Sigmoid colon (tissue), 7 donors: ENCODE measurements at places on chromosomes 16 and 17. TPM values are rescaled to one million over a fixed set of nuclear protein-coding genes. Genes with fewer than 3 reads are reported as not detected.

- no peak overlapping the region for H3K27ac ChIP-seq
- H3K36me3 ChIP-seq, result no peaks in the 10 kb centered on the region
- peaks cover 12% of the 10 kb centered on the region for H3K4me1 ChIP-seq
- H3K27me3 ChIP-seq, result no peaks in the 10 kb centered on the region
These were observed 242.3 kb downstream of the CCDC182 start for GRCh38 chr17:57502811-57503241.

GRCh38 chr16:87950765-87951551 lies at the start of gene BANP:
BANP (plus strand) TSS chr16:87951434; CDS start chr16:87975116, 23,682 bp downstream.
- H3K4me3 ChIP-seq, result peak within 1 kb of the TSS; percentile 97
- peak within 1 kb of the TSS; percentile 94 for H3K27ac ChIP-seq
- no peaks in the 10 kb centered on the region for H3K27me3 ChIP-seq
- H3K36me3 ChIP-seq, result no peaks in the 10 kb centered on the region
- H3K4me1 ChIP-seq, result no peaks in the 10 kb centered on the region

DNA sequence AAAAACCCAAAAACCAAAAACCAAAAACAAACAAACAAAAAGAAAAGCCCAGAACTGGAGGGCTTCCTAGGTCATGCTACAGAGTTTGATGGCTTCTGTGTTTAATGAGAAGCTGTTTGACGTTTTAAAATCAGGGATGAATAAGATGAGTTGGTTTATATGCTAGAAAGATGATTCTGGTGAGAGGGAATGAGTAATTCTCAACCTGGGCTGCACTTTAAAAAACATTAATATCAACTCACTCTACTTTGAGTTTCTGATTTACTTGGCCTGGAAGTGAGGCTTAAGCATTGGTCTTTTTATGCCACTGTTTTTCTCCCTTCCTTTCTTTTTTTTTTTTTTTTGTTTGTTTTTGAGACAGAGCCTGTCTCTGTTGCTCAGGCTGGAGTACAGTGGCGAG lies 5.1 kb downstream of the RGS9 start:
- no peak overlapping the region for H3K4me3 ChIP-seq
- H3K36me3 ChIP-seq, result no peaks in the 10 kb centered on the region
- H3K27me3 ChIP-seq, result no peaks in the 10 kb centered on the region

DNA sequence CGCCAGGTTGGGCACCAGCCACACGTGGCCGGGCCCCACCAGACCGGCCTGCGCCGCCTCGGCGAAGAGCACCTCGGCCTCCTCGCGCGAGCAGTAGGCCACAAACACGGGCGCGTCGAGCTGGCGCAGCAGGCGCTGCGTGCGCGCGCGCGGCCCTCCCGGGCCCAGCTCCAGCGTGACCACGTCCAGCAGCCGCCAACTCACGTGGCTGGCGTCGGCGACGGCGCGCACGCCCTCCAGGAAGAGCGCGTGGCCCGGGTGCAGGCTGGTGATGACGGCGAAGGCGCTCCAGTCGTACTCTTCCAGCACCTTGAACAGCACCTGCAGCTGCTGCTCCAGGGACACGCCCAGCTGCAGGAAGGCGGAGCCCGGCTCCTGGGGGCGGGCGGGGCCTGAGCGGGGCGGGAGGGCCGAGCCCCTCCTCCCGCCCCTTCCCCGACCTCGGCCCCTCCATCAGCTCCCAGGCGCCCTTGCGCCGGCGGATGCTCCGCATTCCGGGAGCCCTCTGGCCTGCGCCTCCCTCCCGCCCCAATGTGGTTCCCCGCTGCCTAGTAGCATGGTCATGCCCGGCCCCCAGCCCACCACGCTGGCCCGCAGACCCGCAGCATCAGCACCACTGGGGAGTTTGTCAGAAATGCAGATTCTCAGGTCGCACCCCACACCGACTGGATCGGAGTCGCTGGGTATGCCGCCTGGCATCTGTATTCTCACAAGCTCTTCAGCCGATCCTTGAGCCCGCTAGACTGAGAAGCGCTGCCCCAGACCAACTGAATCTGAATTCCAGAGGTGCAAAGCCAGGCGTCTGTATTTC lies 7.2 kb downstream of the GRIN2C start:
- H3K27me3 ChIP-seq, result peaks cover 67% of the 10 kb centered on the region
- H3K4me1 ChIP-seq, result peaks cover 3% of the 10 kb centered on the region
- H3K4me3 ChIP-seq, result no peak overlapping the region
- no peaks in the 10 kb centered on the region for H3K36me3 ChIP-seq

DNA sequence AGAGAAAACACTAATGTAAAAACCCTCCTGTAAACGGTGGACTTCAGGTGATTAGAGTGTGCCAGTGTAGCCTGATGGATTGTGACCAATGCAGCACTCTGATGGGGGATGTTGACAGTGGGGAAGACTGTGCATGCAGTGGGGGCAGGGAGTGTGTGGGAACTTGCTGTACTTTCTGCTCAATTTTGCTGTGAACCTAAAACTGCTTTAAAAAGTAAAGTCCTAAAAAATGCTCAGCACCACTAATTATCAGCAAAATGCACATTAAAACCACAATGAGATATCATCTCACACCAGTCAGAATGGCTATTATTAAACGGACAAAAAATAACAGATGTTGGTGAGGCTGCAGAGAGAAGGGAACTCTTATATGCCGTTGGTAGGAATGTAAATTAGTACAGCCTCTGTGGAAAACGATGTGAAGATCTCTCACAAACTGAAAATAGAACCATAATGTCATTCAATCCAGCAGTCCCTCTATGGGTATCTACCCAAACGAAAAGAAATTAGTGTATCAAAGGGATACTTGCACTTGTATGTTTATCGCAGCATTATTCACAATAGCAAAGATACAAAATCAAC lies 9.7 kb upstream of the ULK2 start:
- H3K27me3 ChIP-seq, result no peaks in the 10 kb centered on the region
- no peak for DNase-seq
- H3K4me3 ChIP-seq, result no peak overlapping the region

- peaks cover 11% of the 10 kb centered on the region for H3K36me3 ChIP-seq
- H3K4me3 ChIP-seq, result peak overlapping the region; percentile 89
- no peak for DNase-seq
- H3K4me1 ChIP-seq, result peaks cover 8% of the 10 kb centered on the region
- H3K27me3 ChIP-seq, result no peaks in the 10 kb centered on the region
These were observed 301 bp upstream of the METTL22 start for GRCh38 chr16:8621222-8621571.

- DNase-seq, result no peak
- H3K27me3 ChIP-seq, result no peaks in the 10 kb centered on the region
- peaks cover 31% of the 10 kb centered on the region for H3K36me3 ChIP-seq
These were observed 57.7 kb downstream of the GTF3C1 start for GRCh38 chr16:27491894-27492587.

TBC1D3I gene
- not detected for total RNA-seq

CCL4 gene
- total RNA-seq, result 1.1 TPM

PLA2G10 gene
- total RNA-seq, result not detected
